ENCODE measurements at places on chromosomes 6 and 20.

DNA sequence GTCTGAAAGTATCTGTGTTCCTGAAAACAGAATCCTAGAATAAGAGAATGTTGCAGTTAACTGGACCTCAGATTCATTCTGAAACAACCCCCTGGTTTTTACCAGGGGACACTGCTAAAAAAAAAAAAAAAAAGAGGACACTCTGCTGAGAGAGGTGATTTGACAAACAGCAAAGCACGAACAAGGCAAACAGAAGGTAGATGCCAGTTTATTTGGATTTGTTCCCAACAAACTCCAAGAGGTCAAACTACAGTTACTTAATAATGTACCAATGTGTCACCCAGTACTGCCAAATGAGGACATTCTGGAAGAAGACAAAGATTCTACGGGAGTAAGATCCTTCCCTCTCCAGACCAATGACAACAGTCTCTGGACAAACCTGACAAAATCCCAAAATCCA is 40.6 kb upstream of the SLC22A16 start:
- no peak for DNase-seq

DNA sequence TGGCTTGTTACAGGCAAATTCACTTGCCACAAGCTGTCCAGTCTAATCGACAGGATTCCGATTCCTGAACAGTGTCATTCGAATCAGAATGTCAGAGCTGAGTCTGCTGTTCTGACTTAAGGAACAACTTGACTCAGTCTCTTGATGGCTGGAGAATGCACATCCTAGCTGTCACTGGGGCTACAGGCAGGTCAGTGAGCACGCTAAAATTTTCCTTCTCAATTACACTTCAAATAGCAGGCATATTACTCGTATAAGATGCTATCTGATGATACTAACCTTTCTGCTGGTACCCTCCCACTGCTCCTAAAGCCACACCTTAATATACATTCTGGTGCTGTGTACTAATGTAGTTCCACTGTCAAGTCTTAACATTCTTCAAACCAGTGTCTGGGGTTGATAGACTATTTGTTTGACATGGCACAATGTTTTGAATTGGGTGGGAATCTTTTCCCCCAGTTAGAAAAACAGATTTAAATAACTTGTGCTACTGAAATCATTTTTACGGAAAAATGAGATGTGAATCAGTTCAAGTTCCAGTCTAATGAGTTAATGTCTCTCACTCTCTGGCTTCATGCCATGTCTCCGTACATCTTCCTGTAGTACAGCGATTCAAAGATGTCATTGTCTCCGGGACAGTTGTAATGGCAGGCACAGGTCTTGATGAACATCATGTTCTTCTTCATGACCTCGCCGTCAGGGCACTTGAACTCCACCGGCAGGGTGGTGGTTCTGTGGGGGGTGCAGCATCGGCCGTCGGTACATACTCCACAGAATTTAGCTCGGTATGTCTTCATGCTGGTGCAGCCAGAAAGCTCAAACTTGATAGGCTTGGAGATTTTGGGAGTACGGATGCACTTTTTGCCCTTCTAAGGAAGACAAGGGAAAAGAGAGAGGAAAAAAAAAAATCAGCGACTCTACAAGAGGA is 2.2 kb downstream of the CCN2 start:
- no peak for DNase-seq

DNA sequence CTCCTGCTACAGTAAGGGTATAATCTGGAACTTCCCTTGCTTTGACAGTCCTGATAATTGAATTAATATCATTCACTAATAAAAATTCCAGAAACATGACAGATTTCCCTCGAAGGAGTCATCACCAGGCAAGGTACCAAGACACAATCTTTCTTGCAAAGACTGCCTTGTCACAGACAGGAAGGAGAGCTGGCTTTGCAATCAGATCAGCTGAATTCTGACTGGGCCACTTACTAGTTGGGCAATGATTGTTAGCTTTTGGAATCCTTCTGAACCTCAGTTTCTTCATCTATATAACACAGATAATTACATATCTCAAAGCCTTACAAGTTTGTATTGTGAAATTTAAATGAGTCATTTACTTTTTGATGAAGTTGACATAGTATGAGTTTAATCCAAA is 344.2 kb downstream of the RFPL4B start:
- DNase-seq, result no peak

- DNase-seq, result no peak
These were observed 1.1 kb downstream of the FANCE start for GRCh38 chr6:35453236-35453635.

DNA sequence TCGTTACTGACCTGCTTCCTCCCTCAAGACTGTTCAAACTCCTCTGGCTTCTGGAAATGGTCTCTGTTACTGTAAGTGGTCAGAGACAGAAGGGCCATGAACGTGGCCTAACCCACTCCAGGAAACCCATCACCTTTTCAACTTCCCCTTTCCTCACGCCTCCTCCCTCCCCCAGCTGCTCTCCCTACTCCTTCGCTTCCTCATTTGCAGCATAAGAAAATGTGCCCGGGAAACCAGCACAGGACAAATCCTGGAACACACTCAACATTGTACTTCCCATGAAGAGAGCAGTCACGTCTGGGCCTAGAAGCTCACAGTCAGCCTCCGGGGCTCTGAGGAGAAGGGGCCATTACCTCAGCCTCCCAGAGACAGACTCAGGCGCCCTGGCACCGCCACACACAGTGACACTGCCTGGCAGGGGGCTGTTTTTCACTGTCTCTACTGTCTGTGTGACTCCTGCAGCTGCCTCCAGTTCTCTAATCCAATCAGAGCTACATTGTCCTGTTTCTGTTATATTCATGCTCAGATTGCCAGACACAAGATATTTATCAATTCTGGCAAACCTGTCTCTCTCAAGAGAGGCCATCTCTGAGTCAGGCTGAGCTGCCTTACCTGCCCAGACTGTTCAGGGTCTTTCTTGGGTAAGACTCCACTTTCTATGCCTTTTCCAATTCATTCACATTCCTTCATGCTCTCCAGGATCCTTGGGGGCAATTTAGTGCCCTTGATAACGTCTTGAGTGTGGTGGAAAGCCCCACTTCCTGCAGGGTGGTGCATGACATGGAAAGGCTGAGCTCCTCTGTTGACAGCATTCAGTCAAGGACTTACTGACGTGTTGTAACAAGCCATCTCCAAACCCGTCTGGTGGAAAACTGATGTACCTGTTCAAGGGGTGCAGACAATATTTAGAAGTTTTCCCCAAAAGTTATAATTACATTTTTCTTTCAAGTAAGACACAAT is 242.2 kb downstream of the HIVEP2 start:
- DNase-seq, result no peak

- DNase-seq, result no peak
These were observed 4.2 kb downstream of the RNASET2 start for GRCh38 chr6:166952121-166952520.

DNA sequence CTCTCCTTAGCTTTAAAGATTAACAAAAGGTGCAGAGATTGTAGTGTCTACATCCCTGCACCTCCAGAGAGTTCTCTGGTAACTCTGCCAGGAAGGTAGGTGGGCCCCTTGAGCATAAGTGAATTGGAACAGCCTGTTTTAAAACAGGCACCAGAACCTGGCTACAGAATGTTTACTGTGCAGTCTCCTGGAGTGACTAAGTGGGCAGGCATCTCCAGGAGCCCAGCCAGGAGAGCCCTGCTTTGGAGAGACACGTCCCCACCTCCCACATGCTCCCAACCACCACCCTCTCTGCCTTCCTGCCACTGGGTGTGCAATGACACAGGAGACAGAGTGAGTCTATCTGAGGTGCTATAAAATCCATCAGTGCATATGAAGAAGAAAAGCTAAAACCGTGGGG is 110.3 kb upstream of the EYA4 start:
- DNase-seq, result no peak

GRCh38 chr6:32883789-32884188 is 29.8 kb downstream of the PSMB9 start:
- no peak for DNase-seq

- DNase-seq, result no peak
These were observed 130.1 kb upstream of the TNFAIP3 start for GRCh38 chr6:137736911-137737310.

GRCh38 chr6:63529498-63529897 is 42.8 kb upstream of the LOC128125822 start:
- no peak for DNase-seq

DNA sequence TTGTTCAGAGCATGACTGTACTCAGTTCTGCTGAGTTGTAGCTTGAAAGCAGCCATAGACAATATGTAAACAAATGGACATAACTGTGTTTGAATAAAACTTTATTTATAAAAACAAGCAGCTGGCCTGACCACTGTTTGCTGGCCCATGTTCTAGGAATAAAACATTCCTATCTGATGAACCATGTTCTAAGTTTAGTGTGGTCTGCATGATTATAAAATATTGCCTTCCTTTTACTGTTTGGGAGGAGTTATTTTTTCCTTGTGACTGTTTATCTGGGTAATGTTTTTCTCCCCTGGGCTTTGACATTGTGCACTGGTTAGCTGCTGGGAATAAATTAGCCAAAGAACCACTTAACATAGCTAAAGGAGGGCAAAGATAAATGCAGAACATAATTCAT is 55.1 kb downstream of the CDS2 start:
- DNase-seq, result no peak

DNA sequence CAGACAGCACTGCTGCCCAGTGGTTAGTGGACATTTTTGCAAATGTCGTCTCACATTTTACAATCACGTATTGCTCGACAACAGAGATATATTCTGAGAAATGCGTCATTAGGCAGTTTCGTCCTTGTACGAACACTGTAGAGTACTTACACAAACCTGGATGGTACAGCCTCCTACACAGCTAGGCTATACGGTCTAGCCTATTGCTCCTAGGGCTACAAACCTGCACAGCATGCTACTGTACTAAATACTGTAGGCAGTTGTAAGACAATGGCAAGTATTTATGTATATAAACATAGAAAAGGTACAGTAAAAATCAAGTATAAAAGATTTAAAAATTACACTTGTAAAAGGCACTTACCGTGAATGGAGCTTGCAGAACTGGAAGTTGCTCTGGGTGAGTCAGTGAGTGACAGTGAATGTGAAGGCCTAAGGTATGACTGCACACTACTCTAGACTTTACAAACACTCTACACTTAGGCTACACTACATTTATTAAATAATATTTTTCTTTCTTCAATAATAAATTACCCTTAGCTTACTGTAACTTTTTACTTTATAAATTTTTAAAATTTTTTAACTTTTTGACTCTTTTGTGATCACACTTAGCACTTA is 43.1 kb downstream of the ALDH5A1 start:
- DNase-seq, result no peak

- DNase-seq, result no peak
These were observed 187.5 kb upstream of the PDE10A start for GRCh38 chr6:165850434-165851019.

DNA sequence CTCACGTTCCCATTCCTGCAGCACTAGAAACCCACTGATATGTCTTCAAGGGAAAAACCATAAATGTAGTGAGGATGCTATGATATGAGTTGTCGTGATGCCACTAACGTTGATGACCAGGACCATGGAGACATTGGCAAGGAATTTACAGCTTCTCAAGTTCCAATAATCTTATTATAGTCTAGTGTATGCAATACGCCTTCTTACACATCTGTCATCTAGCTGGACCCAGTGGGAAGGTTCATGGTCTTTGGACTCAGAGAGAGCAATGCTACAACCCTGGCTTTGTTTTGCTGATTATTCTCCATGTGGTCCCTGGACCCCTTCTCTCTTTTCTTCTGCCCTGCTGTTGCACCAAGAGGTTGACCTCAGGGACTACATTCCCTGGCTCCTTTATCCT is 76.0 kb upstream of the BMP2 start:
- no peak for DNase-seq

GRCh38 chr6:5899216-5900045 is 107.3 kb downstream of the NRN1 start:
- no peak for DNase-seq

GRCh38 chr6:27092316-27092692 is 155.2 kb upstream of the PRSS16 start:
- DNase-seq, result no peak

- DNase-seq, result no peak
These were observed 56.2 kb upstream of the PREP start for GRCh38 chr6:105459049-105459448.

DNA sequence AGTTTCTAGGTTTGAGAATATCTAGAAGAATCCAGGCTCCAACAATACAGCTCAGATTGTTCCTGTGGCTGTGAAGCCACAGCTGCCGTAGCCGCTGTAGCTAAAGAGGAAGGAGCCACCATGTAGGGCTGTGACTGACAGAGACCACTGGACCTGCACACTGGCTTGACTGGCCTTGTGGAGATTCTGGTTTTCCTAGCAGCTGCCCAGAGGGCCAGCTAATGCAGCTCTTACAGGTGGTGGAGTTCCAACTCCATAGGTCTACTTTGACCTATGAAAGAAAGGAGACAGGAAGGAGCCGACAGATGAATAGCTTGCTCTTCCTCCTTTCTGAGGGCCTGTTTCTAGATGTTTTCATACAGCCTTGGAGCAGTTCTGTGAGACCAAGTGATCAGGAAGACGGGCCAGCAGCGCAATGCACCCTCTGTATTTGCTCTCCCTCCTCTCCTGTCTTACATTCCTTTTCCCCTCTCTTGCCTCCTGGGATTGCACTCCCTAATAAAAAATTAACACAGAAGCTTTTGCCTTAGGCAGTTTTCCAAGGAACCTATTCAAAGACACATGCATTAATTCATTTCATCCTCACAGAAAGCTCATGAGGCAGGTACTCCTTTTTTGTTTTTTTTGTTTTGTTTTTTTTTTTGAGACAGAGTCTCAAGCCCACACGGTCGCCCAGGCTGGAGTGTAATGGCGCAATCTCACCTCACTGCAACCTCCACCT is 51.8 kb upstream of the MYB start:
- no peak for DNase-seq

DNA sequence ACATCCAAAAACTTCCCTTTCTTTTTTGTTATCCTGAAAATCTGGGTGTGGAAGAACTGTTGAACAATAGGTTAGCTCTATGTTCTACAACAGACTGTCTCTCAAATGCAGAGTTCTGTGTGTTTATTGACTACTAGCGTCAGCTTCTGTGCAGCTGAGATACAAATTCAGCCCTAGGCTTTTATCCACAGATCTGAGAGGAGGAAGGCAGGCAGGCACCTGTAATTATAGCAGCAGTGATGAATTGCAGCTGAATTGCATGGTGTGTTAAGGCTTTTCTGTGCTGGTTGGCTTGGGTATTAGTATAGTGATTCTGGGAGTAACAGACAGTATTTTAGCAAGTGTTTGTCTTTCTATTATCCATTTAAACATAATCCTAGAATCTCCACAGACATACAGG is 24.4 kb downstream of the GRIK2 start:
- no peak for DNase-seq

GRCh38 chr20:50866036-50866685 is 65.1 kb downstream of the ADNP start:
- DNase-seq, result no peak

GRCh38 chr6:51559059-51559458 is 528.4 kb downstream of the PKHD1 start:
- no peak for DNase-seq

- no peak for DNase-seq
These were observed 16.0 kb upstream of the CCDC167 start for GRCh38 chr6:37515712-37516075.

GRCh38 chr6:3013486-3013885 is 13.8 kb downstream of the NQO2 start:
- no peak for DNase-seq

- no peak for DNase-seq
These were observed 20.7 kb upstream of the ENPP1 start for GRCh38 chr6:131787079-131787478.
